Activated CD8-positive, alpha-beta memory T cell treated with anti-CD3 and anti-CD28 coated beads for 1 hour (primary cell): ENCODE measurements at places on chromosomes 4 and X.

GRCh38 chrX:12223650-12224049 lies 85.4 kb downstream of the FRMPD4 start:
- DNase-seq = no peak

DNA sequence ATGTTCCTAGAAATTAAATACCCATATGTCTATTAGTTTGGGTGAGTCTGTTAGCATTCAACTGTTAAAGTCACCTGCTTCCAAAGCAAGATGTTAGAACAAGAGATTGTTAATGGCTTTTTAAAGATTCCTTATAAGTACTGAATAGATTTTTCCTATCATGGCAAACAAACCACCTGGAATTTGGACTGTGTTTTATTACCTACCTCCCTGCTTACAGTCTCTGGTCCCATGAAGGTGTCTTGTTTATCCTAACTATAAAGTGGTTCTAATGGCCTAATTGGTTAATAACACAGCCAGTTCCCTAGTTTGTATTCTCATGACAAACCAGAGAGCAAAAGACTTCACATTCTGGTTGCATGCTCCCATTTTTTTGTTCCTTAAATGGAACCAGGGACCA lies 149.5 kb downstream of the PPP1R2C start:
- no peak for DNase-seq

- DNase-seq = no peak
Measured at GRCh38 chr4:170242471-170242870, 152.7 kb upstream of the AADAT start.

GRCh38 chrX:68833855-68834331 lies 5.1 kb downstream of the EFNB1 start:
- no peak for DNase-seq

GRCh38 chrX:17817251-17817650 lies 43.8 kb downstream of the RAI2 start:
- DNase-seq = no peak

DNA sequence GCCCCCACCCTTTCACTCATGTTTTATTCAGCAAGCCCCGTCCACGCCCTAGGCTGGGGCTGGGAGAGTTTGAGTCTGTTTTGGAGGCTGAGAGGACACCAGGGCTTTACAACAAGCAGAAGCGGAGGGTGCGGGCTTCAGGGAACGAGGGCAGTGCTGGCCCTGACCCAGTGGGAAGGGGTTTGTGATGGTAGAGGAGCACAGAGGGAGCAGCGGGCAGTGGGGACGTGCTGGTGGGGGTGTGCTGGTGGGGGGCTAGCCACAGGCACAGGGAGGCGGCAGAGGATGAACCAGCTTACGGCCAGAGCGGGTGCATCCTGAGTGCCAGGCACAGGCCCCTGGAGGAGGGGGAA lies 26.4 kb downstream of the NSG1 start:
- DNase-seq = no peak

GRCh38 chrX:19130628-19131027 lies 8.4 kb upstream of the ADGRG2 start:
- DNase-seq = no peak

DNA sequence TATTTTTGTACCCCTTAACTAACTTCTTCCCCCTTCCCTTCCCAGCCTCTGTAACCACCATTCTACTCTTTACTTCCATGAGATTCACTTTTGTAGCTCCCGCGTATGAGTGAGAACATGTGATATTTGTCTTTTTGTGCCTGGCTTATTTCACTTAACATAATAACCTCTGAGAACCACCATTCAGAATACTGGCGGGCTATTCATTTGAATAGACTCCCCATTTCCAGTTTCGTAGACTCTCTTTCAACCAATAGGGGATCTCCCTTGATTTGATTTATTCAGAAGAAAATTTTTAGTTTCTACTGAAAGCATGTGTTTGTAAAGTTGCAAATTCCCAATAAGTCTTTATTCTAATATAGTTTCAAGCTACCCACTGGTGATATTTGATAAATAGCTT lies 117.2 kb downstream of the GATB start:
- DNase-seq = no peak
